ENCODE measurements at places on chromosomes 3 and 15.

- DNase-seq: no peak
Measured at GRCh38 chr3:5613599-5613998, 426.1 kb downstream of the EDEM1 start.

GRCh38 chr15:49314716-49315115, 108.3 kb upstream of the FGF7 start:
- DNase-seq: no peak

- no peak for DNase-seq
Measured at GRCh38 chr15:53331328-53332190, 427.9 kb downstream of the WDR72 start.

DNA sequence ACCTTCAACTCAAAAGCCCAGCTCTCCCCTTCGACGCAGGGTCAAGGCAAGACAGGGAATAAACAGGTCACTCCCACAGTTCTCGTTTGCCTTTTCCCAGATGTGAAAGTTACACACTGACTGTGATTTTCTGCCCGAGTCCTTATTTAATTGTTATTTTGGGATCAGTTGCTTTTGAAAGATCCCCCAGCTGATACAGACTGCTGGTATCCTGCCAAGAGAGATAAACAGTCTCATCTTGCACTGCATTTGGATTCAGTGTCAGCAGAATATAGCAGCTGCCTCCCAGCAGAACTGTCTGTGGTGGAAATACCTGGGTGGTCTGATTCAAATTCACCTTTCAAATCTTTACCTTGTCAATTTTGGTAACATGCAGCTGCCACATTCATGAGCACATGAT, 56.0 kb upstream of the FAM3D start:
- DNase-seq: no peak

DNA sequence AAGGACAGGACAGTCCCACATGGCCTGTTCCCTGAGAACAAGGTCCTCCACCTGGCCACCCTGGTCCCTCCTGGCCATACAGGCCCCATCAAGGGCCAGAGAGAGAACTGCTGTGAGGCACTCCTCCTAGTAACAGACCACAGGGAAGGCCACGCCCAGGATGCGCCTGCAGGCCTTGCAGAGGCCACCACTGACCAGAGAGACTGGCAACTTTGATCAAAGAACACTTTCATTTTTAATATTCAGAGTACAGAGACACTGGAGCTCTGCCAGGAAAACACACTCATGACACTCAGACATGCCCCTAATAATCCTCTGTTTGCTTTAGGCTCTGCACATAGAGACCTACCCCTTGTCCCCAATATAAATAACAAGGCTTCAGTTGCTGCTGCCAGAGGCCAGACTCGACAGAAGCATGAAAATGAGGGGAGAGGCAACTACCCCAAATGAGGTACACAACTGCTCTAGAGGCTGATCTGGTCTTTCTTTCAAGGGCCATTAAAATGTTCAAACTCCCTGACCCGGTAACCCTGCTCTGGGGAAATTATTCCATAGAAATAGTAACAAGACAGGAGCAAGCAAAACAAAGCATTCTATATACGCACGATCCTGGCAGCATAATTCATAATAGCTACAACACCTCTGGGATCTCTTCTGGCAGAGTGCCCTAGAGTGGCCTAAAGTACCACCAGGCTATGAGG, 44.8 kb downstream of the CCDC12 start:
- no peak for DNase-seq

GRCh38 chr3:153172796-153173757, 11.1 kb downstream of the RAP2B start:
- DNase-seq: no peak

All from activated naive CD4-positive, alpha-beta T cell treated with anti-CD3 and anti-CD28 coated beads, Interleukin-2, amount 50 U/mL, for 16 hours (primary cell).